ENCODE measurements at places on chromosomes 3 and 15.

- no peak for DNase-seq
Observed at GRCh38 chr15:95590533-95591044, 739.9 kb upstream of the NR2F2 start.

DNA sequence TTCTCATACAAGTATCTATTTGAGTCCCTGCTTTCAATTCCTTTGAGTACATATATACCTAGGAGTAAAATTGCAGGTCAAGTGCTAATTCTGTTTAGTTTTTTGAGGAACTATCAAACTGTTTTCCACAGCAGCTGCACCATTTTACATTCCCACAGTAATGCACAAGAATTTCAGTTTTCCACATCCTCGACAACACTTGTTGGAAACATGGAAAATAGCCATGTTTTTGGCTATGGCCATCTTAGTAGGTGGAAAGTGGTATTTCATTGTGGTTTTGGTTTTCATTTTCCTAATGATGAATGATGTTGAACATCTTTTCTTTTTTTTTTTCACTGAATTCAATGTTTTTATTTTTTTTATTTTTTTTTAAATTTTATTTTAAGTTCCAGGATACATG is 44.4 kb upstream of the TNFAIP8L3 start:
- no peak for DNase-seq

DNA sequence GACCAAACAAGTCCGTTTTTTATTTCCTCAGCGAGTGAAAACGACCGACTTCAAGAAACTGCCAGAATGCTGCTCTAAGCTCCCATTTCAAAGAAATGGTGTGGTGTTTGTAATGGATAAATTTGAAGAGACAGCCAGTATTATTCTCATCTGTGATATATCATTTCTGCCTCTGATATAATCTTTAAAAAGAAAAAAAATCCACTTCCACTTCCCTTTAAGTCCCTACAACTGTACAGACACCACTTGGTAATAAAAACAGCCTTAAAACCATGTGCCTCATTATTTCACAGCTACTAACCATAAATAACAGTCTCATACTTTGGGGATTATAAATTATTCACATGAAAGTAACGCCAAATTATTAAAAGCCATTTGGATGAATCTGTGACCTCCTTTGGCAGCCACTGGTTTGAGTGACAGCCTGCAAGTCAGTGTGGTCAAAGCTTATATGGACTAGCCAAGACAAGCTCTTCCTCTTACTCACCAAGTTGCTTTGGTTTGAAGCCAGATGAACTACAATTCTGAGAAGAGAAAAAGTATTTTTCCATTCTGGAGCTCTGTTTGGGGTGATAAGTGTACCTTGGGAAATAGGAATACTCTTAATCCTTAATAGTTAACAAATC is 168.0 kb downstream of the SHOX2 start:
- no peak for DNase-seq

DNA sequence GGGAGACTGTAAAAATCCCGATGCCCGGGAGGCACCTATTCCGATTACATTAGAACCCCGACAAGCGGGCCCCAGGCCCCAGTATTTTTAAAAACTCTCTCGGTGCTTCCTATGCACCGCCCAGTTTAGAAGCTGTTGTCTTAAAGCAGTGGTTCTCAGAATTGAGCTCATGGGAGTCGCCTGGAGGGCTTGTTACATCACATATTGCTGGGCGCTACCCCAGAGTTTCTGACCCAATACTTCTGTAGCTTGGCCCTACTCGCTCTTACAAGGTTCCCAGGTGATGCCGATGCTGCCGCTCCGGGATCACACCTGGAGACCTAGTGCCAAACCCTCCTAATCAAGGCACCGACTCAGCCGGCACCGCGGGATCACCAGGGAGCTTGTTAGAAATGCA is 35.2 kb downstream of the CPN2 start:
- DNase-seq, result no peak

GRCh38 chr3:190036631-190037030 is 84.1 kb downstream of the P3H2 start:
- DNase-seq, result no peak

GRCh38 chr3:59939826-59940426 is 890.1 kb upstream of the CFAP20DC start:
- no peak for DNase-seq

DNA sequence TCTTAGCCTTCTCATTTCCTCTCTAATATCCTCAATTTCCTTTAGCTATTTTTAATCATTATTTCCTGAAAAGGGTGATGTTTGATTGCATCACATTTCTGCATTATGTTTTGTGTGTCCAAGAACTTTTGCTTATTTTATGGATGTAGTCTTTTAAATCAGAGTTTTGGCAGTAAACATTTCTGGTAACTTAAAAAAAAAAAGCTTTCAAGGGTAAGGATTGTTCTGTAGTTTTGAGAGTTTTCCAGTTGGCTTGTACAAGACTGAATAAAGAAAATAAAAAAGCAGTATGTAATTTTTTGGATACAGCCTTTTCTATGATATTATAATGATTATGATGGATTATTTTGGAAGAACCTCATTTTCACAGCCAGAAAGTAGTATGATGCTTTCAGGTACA is 99.4 kb downstream of the DHX36 start:
- no peak for DNase-seq

DNA sequence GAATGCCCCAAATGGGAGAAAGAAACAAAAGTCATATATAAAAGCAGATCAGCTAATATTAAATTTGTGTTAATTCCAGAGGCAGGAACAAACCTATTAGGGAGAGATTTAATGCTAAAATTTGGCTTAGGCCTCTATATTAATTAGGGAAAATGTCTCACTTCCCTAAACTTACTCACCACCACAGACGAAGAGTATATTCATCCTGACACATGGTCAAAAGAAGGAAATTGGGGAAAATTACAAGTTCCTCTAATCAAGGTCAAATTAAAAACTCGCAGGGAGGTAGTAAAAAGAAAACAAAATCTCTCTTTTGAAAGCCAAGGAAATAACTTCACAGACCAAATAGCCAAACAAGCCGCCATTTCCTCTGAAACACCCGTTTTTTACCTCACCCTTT is 32.2 kb downstream of the GRM2 start:
- DNase-seq, result no peak

- DNase-seq, result no peak
Observed at GRCh38 chr3:75118779-75119178, 504.3 kb upstream of the CNTN3 start.

- no peak for DNase-seq
Observed at GRCh38 chr3:49840388-49840787, 16.0 kb downstream of the TRAIP start.

DNA sequence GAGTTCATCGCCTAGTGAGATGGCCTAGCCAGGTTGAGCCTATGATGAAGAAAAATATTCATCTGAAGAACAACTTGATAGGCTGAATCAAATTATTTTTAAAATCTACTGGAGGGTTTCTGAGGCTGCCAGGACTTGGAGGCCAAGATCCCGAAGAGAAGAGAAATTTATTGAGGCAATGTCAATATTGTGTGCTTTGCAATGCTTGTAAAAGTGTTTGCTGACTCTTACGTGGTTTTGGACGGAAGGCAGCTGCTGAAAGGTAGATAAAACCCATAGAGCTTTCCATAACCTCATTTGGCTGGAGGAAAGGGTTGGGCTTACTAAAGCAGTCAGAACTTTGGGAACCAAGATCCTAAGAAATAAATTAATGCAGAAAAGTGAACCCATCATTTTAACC is 361.0 kb upstream of the IL12A start:
- DNase-seq, result no peak

- no peak for DNase-seq
Observed at GRCh38 chr3:59839810-59840515, 790.1 kb upstream of the CFAP20DC start.

- DNase-seq, result peak; percentile 86
Observed at GRCh38 chr3:50237754-50238548, 1.9 kb downstream of the GNAI2 start.

GRCh38 chr15:44435893-44436667 is 8.7 kb downstream of the CTDSPL2 start:
- DNase-seq, result no peak

GRCh38 chr3:159672728-159673688 is 315.6 kb upstream of the IL12A start:
- DNase-seq, result no peak

GRCh38 chr15:99155961-99156443 is 51.1 kb downstream of the SYNM start:
- no peak for DNase-seq

DNA sequence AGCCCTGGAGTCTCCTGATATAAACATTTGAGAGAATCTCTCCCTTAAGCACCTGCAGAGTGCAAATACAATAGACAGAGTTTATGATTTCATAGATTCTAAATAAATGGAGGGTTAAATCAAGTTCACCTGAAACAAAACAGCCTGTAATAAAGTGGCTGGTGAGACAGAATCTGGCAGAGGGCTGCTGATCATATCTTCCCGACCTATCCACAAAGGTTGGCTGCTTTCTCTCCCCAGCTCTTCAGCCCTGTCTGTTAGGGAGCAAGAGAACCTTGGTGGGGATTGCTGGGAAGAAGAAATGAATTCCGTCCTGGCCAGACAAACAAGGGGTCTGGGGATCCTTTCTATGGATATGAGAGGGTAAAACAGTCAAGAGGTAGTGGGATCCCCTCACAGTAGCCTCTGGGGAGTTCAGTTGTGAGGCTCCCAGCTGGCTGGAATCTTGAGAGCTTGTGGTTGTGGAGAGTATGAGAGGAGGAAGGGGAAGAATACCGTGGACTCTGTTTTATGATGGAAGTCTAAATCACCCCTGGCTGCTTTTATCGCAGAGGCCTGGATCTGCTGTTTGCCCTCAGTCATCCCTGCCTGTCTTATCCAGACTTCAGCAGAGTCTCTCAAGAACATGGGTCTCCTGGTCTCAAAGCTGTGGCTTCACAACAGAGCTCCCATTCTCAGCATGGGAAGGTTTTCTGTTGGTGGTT is 451.3 kb downstream of the NTRK3 start:
- DNase-seq, result no peak

DNA sequence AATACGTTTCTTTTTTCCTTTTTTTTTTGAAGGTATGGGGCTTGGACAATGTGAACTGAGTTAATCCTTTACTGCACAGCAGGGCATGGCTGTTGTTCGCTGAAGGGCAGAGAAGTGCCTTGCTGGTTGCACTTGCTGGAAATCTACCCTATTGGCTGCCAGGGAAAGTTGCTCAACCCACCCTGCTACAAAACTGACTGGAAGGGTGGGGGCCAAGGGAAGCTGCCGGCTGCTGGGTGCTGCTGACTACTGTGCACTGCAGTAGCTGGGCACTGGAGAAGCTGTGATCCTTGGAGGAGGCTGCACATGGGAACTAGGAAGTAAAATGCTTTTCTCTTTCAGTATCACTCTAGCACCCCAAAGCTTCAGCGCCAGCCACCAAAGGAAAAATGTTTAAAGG is 70.5 kb downstream of the ETV5 start:
- no peak for DNase-seq

DNA sequence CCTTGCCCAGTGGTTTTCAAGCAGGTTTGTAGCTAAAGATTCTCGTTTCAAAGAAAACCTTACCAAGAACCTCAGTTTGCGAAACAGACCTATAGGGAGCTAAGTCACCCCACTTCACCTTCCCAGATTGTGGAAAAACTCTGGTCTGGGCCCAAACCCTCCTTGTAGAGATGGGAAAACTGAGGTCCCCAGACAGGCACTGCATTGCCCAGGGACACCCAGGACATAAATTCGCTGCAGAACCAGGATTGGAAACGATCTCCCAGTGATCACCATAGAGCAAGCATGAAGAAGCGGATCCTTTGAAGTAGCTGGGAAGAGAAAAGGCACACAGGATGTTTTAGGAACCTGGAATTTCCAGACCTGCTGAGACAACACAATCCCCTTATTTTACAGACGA is 85.6 kb upstream of the PIAS1 start:
- no peak for DNase-seq

DNA sequence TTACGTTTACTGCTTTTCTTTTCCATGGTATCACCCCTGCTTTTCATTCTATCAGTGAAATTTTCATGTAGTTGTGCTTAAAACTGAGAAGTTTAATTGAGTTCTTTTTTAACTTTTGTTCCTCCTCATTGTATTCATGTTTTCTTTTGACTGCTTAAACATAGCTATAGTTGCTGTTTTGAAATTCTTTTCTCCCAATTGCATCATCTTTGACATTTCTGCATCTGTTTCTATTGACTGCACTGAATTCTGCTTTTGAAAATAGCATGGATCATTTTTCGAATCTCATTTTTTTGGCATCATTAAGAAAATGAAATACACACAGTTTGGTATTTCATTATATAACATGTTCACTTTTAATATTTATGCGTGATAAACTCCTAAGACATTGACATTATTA is 694.9 kb downstream of the MECOM start:
- no peak for DNase-seq

DNA sequence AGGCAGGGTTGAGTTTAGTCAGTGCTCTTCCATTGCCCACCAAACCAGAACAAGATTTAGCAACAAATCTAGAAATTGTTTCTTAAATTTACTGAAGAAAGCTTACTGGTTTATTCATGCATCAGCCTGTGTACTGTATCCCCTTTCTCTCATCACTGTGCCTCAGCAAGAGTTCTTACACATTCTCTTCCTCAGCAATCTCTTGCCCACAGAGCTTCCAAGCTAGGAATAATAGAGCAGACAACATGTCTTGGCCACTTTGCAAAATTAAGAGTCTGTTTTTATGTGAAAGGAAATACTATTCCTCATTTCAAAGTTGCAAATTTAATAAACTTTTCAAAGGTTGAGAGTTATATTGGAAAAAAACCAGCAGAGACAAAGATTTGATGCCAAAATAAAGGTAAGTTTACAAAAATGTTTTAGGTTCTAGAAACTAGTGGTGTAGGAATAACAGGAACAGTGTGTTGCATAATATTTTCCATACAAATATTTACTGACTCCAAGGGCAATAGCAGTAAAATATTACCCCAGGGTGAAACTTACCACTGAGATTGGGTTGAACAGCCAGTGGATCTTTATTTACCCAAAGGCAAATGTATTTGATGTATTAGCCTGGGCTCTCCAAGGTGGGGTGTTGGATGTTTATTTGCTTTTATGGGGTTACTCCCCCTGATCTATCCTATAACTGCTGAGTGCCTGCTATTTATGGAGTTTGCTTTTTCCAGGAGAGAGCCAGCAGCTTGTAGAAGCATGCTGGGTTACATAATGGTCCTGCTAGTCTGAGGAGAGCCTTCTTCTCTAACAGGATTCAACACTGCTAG is 276.7 kb downstream of the ADAMTSL3 start:
- DNase-seq, result no peak

GRCh38 chr3:79018265-79018664 is 749.5 kb downstream of the ROBO1 start:
- DNase-seq, result no peak

DNA sequence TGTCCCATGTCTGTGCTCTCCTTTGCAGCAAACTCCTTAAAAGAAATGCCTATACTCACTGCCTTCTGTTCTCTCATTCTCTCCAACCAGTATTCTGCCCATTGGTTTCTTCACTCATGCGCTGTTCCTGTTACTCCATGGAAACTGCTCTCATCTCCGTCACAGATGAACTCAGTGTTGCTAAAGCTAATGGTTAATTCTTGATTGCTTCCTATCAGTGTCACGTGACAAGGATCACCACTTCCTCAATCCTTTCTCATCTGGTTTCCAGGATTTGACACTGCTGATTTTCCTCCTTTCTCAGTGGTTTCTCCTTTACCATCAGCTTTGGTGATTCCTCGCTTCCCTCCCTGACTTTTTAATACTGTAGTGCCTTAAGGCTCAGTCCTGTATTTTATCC is 2.6 kb downstream of the DPH3 start:
- DNase-seq, result no peak

- no peak for DNase-seq
Observed at GRCh38 chr3:23239211-23240068, 36.3 kb downstream of the UBE2E2 start.

GRCh38 chr3:2861120-2861519 is 249.1 kb downstream of the IL5RA start:
- DNase-seq, result no peak

GRCh38 chr3:557972-558371 is 361.4 kb downstream of the CHL1 start:
- no peak for DNase-seq

GRCh38 chr15:32784581-32784980 is 66.8 kb downstream of the GREM1 start:
- no peak for DNase-seq

All from activated naive CD4-positive, alpha-beta T cell treated with anti-CD3 and anti-CD28 coated beads, Interleukin-2, amount 50 U/mL, for 72 hours (primary cell).